DMS79 treated with DMSO at 0.1 percent for 48 hours (cell line): ENCODE measurements at places on chromosomes 12 and 14.
A peak's percentile ranks its signal among the peaks of the same experiment; 100 is the strongest.

GRCh38 chr12:132163041-132163910, 19.0 kb downstream of the NOC4L start:
- DNase-seq, result peak; percentile 45

- peak; percentile 44 for DNase-seq
Observed at GRCh38 chr12:57474862-57475261, 4.8 kb downstream of the ARHGAP9 start.

DNA sequence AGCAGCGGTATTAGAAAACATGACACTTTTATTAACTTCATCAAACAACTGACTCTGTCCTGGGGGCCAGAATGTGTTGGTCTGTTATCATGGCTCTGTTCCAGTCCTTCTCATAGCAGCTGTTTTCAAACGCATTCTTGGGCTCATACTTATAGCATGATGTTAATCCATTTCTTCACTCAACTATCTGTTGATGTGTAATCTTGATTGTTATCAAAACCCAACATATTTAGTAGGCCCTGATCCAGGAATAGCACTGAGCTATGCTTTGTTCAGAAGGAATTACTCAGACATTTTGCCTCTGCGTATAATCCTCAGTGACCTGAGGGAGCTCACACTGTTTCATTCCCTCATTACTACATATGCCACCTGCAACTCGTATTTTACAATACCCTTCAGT, 315.9 kb downstream of the BMP4 start:
- no peak for DNase-seq

DNA sequence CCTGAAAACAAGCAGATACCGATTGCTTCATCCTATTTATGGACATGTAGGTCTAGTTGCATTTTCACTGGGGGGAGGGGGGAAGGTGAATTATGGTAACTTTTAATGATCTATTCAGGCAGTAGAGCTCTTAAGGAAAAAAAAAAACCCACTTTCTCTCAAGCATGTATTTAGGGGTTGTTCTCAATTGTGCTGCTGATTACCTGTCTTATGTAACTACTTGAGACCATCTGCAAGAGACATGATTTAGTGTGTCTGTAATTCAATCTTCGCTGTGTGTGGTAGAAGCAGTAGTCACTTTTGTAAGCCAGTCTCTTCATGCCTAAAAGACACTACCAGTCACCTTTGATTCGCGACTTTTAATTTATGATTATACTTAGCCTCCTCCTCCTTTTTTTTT, 8.9 kb downstream of the CALM1 start:
- peak; percentile 99 for DNase-seq

- DNase-seq, result no peak
Observed at GRCh38 chr12:108333898-108334699, 5.0 kb downstream of the CMKLR1 start.

DNA sequence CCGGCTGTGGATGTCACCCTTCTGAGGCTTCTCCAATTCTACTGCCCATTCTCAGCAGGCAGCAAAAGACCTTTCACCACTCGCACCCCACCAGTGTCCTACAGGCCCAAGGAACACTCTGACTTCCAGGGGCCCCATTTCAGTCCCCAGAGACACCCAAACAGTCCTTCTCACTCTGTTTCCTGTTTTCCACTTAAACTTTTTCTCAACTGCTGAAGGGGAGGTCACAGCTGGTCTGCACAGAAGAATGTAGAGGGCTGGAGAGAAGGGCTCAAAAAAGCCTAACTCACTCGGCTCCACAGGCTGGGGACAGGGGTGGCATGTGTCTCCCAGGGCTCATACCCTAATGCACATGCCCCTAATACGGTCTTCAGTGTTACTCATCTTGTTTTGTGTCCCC, 4.2 kb upstream of the DTX1 start:
- DNase-seq, result no peak

DNA sequence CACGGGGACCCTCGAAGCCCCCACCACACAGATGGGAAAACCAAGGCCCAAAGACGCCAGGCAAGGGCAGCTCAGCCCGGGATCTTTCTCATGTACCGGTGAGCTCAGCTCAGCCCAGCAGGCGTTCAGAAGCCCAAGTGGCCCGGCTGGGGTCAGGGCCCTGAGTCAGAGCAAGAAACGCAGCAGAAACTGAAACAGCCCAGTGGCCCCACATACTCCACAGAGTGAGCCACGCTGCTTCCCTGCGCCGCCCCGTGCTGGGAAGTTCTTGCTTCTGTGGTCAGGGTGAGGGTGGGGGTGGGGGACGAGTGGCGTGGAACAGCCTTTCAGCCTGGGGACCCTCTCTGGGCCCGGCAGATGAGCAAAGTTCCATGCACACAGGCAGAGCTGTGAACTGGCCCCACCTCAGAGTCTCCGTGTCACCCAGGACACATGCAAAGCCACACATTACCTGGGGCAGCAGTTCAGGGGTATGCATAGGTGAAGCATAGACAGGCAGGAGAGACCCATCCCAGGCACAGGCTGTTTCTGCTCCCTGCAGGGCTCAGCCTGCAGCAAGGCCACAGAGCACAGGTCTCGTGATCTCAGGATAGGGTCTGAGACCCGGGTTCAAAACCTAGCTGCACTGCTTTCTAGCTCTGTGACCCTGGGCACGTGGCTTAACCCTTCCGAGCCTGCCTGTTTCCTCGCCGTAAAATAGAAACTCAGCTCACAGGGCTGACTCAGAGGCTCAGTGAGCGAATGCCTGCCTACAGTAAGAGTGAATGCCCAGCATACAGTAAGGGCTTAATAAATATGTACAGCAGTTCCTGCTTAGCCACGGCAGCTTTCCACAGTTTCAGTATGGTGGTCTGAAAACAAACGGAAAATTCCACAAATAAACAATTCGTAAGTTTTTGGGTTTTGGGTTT, 21.6 kb downstream of the NCOR2 start:
- no peak for DNase-seq

- DNase-seq, result peak; percentile 90
Observed at GRCh38 chr12:75717902-75718301, 206.5 kb upstream of the KRR1 start.

DNA sequence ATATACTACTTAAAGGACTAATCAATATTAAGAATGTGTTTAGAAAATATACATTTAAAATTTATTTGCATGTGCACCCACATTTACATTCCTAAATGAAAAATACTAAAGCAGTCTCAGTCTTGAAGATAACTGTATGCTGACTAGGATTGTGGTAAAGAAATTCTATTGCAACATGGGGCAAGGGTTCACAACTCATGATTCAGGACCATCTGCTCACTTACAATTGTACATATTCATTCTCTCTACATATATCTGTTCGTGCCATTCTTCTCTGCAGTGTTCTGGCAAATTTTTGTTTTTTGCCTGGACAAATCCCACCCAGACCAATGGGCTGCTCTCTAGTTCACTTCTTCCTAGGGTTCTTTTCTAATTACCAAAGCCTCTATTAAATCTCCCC, 417.2 kb upstream of the NOVA1 start:
- no peak for DNase-seq

- no peak for DNase-seq
Observed at GRCh38 chr12:76399040-76399439, 50.8 kb upstream of the BBS10 start.

DNA sequence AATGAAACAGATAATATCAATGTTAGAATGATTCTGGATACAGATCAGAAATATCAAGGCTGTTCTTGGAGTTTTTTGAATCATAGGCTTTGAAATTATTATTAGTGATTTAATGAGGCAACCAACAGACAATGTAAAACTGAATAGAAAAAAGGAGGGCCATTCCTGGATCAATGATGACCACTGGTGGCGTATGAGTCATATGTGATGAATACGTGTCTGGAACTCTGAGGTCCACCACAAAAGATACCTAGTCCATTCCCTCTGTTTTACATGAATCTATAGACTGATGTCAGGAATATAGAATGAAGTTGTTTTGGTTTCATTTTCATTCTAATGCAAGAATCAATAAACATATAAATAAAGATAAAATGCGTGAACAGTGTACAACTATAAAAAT, 78.3 kb upstream of the RTL1 start:
- no peak for DNase-seq

DNA sequence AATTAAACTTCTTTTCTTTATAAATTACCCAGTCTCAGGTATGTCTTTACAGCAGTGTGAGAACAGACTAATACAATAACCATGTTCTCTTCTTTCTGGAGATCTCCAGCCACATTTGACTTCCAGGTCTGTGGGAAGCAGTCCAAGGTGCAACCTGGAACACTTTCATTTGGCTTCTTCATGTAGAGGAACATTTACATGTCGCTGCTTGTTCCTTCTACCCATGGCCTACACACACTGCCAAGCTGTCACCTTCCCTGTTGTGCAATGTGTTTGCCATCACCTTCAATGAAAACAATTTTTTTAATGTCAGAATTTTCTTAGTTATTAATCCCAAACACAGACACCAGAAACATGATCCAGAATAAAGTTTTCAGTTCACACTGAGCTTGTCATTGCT, 104.7 kb downstream of the PRKCH start:
- DNase-seq, result no peak

DNA sequence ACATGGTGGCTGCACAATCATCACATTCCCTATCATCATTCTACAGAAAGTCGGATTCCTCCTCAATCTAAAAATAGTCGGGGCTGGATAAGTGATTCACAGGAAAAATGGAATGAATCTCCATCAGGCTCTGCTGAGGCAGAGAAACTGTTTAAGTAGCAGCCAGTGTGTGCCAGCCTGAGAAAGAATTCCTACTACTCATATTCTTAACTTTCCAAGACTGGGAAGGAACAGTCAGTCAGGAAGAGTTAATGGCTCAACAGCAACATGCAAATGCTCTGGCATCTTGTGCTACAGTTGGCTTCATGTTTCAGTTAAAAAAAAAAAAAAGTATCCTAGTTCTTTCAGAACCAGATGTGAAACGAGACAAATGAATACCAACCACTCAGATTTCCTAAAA, 187.0 kb downstream of the GRIP1 start:
- no peak for DNase-seq

DNA sequence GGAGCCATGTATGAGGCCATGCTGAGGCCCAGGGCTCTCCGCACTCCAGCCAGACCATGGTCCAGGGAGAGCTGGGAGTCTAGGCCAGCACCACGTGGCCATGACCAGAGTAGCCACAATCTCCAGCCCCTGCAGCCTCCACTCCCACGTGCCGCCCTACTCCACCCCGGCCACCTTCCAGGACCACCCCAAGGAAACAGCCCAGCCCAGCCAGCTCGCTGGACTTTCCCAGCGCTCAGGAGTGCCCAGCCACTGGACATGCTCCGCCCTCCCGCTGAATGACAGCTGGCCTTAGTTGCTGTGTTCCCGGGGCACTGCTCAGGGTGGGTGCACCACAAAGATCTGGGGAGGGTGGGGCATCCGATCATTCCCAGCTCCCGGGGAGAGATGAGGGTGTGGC, 2.1 kb upstream of the C14orf180 start:
- no peak for DNase-seq

DNA sequence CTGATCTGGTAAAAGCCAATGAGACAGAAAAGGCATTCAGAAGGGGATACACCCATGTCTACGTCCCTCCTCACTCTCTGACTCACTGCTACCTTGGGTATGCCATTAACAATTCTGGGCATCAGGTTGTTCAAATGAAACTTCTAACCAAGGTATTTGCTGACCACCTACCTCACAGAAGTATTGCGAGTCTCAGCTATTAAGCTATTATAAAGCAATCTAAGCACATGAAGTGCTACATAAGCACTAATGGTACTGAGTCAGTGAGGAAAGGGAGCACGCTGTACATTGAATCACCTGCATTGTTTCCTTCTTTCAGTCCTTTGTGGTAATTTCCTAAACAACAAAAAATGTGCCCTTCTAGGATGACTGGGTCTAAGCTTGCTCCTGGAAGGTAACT, 62.8 kb upstream of the CCDC91 start:
- DNase-seq, result no peak

GRCh38 chr12:83389237-83389996, 702.7 kb downstream of the TMTC2 start:
- DNase-seq, result no peak

DNA sequence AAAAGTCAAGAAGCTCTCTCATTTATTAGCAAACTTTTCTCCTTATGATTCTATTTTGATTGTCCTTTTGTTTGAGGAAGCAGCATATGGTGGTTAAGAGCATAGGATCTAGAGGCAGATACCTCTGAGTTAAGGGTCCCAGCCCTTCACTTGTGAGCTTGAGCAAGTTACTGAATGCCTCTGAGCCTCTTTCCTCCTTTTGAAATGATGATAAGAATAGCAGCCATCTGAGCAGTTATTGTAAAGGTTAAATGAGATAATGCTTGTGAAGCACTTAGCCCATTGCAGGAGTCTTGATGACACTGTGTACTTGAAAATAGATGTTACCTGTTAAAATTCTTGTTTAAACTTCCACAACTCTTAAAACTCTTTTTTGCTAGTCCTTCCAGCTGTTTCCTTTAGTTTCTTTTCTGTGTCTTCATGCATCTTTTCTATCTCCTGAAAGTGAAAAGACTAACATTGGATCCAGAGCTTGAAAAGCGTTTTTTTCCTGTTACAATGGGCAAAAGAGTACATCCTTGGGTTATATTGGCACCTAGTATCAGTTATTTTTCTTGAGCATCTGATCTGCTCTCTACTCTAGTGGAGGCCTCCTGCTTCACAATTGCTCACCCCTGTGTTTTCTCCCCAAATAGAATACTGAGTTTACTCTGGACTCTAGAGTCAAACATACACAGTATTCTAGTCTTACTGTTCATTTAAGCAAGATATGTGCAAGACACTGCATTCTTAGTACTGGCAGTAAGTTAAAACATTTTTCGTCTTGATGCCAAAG, 3.1 kb downstream of the HIF1A start:
- DNase-seq, result no peak

DNA sequence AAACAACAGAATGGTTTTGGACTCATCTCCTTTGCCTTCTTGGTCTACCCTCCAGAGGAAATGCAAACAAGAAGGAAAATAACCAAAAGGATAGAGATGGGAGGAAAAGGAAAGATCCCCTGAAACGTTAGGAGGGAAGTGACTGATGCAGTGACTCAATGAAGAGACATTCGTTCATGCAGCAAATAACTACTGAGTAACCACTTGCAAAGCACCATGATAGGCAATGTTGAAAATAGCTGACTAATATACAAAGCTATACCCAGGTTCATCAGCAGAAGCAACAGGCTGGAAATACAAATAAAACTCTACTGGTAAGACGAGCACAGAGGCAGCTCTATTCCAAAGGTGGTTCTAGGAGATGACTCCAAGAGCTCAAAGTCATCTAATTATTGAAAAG, 41.8 kb downstream of the R3HDM2 start:
- DNase-seq, result no peak

GRCh38 chr12:59499774-59500173, 96.1 kb upstream of the SLC16A7 start:
- DNase-seq, result no peak

GRCh38 chr14:78904094-78904493, 733.9 kb downstream of the NRXN3 start:
- DNase-seq, result no peak

GRCh38 chr12:71014180-71014785, 93.7 kb upstream of the PTPRR start:
- DNase-seq, result no peak
